Stimulated activated CD4-positive, alpha-beta T cell treated with anti-CD3 and anti-CD28 coated beads, Interleukin-12 subunit alpha, Interleukin-12 subunit beta, amount 100 ng/mL, for 24 hours (primary cell): ENCODE measurements at places on chromosomes 2 and 18.

DNA sequence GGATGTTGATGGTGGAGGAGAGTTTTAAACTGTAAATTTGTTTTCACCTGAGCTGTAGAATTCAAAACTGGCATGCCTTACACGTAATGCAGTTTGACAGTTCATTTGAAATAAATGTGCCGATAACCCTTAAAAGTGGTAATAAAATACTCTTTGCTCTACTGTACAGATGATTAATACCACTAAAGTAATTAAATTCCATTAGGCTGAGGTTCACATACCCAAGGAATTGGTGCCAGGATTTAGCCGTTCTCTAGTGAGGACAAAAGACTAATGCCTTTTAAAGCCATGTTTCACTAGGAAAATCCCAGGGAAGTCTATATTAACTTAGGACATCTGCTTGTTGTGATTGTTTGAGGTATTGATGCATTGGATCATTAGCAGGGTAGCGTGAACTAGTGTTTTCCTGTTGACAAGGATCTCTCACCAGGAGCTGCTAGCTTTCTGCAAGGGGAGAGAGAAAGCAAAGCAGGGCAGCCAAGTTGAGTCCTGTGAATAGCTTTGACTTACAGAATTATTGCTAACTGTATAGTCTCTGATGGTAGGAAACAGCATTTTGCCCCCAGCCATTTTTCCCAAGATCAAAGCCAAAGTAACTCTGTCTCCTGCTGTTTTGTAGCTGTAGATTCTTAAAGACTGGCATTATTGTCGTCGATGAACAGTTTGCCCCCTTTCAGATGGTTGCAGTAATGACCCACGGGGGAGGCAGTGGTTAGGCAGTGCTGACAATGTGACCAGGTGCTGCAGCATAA lies 280.9 kb upstream of the FANCL start:
- no peak for DNase-seq

DNA sequence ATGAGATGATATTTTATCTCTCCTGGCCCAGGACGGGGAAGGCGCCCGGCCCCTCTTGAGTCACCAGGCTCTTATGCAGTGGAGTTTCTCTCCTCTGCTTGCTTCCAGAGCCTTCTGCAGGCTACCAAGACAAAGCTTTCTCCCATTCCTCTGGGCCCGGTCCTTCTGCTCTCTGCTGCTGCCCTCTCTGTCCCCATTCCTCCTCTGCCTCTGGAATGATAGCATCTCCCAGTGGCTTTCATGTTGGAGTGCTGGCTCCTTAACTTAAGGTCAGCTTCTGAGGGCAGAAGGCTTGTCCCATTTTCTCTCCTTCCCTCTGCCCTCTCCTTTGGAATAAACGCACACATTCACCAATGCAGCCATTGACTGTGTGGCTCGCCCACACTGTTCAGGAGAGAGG lies 86.2 kb downstream of the SDC1 start:
- no peak for DNase-seq

DNA sequence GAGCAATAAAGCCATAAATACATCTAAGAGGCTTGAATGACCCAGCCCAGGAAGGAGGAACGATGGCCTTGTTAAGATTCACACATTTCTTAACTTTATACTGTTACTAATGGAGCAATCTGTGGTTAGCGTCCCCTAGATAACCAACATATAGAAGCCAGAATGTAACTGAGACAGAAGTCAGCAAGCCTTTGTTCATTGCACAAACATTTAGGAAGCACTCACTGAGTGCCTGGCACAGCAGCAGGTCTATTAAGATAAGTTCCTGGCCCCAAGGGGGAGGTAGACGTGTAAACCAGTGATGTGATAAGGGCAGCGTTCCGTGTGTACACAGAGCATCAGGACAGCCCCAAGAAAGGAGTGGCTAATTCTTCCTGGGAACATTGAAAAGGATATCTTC lies 63.6 kb upstream of the ATL2 start:
- DNase-seq: no peak

DNA sequence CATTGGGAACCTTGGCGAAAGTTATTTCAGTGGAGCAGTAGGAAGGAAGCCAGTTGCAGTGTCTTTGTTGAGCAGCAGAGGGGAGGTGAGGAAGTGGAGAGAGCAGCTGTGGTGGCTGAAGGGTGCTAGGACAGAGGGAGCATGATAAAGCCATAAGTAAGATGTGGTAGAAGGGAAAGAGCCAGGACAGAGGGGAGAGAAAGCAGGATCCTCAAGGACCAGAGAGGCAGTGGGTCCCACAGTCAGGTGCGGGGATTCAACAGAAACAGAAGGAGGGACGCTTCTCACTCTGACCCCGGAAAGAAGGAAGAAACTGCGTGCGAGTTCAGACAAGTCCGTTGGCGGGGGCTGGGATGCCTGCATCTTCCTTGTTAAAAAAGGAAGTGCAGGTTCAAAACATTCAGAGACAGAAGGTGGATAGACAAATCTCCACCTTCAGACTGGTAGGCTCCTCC lies at the start of gene CXCR2:
Gene CXCR2, plus strand, starts transcription at position 403 of the 455 bp plus-strand sequence. CDS start 8,774 bp downstream, outside the sequence.
- no peak for DNase-seq

GRCh38 chr2:214075456-214075855 lies 335.4 kb upstream of the VWC2L start:
- DNase-seq: no peak

GRCh38 chr2:200081236-200081635 lies 125.9 kb downstream of the MAIP1 start:
- DNase-seq: no peak

DNA sequence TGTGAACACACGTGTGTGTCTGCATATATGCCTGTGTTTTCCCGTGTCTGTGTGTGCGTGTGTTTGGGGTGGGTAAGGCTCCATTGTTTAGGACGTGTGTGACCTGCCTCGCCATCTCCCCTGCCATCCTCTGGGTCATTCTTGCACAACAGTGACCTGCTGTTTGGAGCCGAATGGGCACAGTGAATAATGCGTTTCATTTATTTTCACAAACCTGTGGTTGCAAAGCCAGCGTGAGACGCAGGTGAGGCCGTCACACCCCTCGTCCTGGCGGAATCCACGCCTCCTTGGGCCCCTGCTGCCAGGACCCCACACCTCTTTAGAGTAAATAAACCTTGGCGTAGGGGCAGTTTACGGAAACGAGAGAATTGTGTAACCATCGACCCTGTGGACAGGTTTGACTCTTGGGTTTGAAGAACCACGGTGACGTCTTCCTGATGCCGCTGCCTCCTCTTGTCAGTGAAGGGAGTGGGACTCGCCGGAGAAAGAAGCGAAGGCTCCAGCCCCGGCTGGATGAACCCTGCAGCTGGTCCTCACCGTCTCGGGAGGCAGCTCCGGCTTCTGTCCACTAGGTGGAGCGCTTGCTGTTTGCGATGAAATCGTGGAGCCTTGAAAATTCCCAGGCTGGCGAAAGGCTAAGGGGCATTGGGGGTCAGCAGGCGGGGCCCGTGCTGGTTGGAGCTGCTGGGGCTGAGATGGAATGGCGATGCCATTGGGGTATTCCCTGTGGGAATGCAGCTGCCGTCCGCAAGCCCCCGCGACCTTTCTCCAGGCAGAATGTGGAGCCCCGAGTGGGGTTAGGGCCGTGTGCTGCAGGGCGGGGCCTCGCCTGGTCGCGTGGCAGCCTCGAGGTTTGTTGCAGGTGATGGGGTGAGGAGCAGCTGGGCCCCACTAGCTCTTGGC lies 81.1 kb downstream of the RTP5 start:
- peak; percentile 68 for DNase-seq

- DNase-seq: no peak
Observed at GRCh38 chr2:160869411-160869810, 290.8 kb upstream of the TANK start.

- DNase-seq: no peak
Observed at GRCh38 chr18:55925772-55926171, 337.8 kb upstream of the TCF4 start.

DNA sequence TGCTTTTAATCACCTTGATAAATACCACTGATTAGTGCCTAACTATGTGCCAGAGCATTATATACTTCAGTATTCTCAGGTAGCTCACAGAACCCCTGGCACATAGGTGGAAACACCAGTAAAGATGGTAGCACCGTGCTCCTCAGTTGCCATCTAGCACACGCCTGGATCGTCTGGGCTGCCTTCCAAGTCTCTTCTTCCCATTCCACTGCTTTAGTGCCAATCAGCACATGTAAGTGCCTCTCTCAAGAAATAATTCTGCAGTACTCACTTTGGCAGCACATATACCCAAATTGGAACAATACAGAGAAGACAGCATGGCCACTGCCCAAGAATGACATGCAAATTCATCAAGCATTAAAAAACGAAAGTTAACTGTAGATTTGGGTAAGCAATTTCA lies 13.0 kb downstream of the POLR2D start:
- DNase-seq: no peak

DNA sequence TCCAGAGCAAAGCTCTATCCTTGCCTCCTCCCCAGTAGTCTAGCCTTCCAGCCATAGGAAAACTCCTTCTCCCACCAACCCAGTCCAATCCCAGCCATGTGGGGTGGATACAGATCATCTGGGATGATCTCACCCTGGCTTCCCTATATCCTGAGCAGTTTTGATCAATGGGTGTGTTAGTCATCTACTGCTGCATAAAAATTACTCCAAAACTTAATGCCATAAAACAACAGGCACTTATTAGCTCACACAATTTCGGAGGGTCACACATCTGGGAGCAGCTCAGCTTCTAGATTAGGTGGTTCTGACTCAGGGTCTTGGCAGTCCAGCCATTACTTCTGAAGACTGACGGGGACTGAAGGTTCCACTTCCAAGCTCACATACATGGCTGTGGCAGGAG lies 190.4 kb downstream of the SPP2 start:
- DNase-seq: no peak

GRCh38 chr18:64519201-64519600 lies 370.3 kb upstream of the LINC00305 start:
- no peak for DNase-seq

DNA sequence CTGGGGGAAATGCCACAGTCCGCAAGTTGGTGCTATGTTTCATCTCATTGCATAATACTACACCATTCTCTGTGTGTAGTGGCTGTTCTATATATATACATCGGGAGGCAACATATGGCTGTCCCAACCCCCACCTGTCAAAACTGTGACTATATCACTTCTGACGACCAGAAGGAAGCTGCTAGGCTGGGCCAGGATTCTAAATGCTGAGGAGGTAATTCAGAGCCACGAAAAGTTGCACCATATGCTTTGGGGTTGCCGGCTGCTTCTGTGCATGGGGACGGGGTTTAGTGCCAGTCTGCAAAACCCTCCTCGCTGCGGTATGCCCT lies 117.3 kb downstream of the MSH2 start:
- DNase-seq: no peak

DNA sequence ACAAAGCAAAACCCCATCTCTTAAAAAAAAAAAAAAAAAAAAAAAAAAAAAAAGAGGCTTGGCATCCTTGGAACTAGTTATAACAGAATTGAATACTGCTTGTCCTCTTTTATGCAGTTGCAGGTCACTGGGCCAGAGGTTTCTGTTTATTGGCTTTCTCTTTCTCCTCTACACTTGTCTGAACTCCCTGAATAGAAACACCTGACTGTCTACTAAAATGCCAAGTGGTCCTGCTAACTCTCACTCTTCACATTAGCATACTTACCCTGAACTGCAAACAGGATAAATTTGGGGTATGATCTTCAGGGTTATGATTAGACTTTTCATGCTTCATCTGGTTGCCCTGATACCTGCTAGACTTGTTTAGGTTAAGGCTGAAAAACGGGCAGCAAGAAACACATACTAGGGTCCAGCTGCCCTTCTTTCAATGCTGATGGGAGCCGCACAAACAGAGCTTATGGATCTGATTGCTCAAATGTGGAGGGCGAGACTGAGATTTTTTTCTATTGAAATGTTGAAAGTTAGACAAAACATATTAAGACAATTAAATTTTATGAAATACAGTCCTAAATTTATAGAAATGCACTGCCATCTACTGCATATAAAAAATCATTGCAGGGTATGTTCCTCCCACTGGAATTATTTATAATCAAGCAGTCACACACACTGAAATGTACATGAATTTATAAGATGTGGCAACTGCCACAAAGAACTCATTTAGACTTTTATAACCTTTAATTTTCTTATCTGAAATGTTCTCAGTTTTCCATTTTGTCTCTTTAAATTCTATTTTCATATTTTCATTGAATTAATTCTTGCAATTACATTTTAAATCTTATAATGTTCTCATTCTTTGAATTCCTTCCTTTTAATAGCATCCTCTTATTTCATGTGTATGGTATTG lies 40.8 kb downstream of the GTF3C3 start:
- no peak for DNase-seq

- DNase-seq: no peak
Observed at GRCh38 chr2:177909962-177910361, 162.6 kb downstream of the PDE11A start.

- no peak for DNase-seq
Observed at GRCh38 chr2:191252699-191253098, 7.5 kb downstream of the MYO1B start.

- DNase-seq: no peak
Observed at GRCh38 chr2:164662868-164663631, 41.8 kb upstream of the GRB14 start.

DNA sequence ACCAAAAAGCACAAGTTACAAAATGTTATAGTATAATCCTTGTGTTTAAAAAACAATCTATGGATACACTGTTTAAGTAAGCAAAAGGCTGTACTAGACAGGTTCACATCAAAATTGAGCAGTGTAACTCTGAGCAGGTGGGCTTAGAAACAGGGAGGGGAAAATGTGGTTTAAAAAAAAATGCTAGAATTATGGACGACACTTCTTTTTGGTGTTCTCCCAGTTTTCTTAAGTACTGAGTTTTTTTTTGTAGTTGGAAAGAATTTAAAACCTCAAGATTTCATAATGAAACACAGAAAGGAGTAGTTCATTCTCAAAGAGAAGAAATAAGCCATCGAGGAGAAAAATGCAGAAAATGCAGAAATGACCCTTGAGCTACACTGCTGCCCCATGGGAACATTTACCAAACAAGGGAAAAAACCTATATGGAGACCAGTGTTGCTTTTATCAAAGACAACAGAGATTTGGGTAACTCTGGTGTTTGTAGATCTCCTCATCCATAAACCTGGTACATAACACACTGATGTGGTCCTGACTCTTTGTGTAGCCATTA lies 100.7 kb downstream of the MYO5B start:
- DNase-seq: no peak

- DNase-seq: no peak
Observed at GRCh38 chr18:66632756-66633155, 28.9 kb upstream of the CDH19 start.

DNA sequence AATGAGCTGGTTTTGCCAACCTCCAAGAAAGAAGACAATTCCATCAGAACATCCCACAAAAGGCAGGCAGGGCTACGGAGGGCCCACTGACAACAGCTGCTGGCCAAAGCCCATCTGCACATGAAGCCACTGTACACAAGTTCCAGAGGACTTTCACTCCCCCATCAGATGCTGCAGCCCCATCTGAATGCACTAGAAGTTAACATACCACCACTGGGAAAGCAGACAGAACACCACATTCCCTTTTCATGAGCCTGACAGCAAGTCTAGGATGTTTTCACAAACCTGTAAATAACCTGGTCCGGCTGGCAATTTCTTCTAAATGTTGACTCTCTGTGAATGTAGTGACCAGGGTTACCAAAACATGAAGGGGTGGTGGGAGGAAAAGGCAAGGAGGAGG lies 41.5 kb downstream of the CCBE1 start:
- no peak for DNase-seq

DNA sequence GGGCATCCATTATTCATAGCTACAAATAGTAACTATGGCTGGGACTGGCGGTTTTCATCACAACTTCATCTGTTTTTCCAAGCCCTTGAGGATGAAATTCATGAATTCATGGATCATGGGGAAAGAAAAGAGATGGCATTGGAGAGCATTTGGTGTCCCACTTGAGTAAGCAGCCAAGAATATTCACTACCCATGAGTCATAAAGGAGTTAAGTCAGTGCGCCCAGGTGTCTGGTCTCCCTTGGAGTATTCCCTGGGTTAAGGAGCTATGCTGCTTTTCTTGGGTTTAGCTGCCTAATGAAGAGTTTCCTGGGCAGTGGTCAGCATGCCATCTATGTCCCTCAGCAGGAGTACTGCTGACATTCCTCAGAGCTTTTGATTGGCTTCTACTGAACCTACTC lies 21.3 kb upstream of the LDAH start:
- DNase-seq: no peak
